Endodermal cell (in vitro differentiated cells): ENCODE measurements at places on chromosomes 16 and 17.
A peak's percentile ranks its signal among the peaks of the same experiment; 100 is the strongest.

DNA sequence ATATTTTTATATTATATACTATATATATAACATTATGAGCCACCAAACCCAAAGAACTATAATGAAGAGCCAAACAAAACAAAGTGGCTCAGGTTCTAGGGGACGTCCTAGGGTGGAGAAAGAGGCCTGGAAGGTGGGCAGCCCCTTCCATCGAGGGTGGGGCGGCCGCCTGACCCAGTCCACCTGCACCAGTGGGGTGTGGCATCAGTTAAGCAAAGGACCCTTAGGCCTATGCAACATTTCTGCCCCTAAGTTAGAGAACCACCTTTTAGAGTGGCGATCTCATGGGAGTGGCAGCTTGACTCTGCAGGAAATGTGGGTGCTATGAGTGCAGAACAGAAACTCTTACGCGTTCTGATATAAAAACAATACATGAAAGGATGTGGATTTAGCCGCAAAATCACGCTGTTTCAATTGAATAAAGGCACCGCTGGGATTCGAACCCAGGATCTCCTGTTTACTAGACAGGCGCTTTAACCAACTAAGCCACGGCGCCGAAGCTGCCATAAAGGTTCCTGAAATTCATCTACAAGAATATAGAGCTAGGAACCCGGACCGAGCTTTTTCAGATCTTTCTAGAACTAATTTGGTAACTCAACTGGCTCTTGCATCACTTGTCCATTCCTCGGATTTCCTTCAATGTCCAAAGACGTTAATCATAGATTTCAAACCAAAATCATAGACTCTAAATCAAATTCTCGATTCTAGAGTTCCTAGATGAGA is 15.6 kb upstream of the AURKB start:
- DNase-seq: peak; percentile 94

GRCh38 chr17:82808006-82808405 is 31.8 kb downstream of the ZNF750 start:
- no peak for DNase-seq

DNA sequence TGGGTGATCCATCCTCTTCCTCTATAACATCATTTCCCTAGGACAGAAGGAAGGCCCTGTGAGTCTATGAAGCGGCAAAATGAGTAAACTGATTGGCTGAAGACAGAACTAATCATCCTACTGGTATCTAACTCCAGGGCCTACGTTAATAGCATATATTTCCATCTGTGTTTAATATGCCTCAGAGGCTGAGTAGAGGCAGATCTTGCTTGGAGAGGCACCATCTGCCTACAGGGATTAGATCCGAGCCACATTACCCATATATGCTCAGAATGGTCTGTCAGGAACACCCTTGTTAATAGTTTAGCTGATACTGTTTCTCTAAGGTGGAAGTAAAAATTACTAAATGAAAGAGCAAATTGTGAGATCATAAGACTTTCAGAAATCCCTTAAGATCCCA is 13.2 kb upstream of the FOXJ1 start:
- no peak for DNase-seq

- DNase-seq: peak; percentile 95
These were observed 9.6 kb downstream of the AP2B1 start for GRCh38 chr17:35596530-35597233.

- peak; percentile 87 for DNase-seq
These were observed 33.9 kb upstream of the SEC14L1 start for GRCh38 chr17:77106874-77107358.

DNA sequence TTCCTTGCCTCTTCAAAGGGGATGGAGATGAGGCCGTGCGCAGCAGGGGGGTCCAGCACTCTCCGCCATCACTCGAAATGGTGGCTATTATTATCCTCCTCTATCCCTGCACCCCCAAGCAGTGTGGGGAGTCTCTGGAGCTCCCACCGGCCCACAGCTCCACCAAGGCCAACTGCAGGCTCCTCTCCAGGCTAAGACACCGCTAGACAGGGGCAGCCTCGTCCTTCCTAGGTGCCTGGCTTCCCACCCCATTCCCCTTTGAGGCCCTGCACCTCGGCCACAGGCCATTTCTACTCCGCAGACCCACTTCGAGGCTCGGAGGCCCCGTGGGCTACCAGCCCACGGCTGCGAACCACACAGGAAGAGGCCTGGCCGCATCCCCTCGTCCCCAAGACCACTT is 39.6 kb upstream of the PABPN1L start:
- no peak for DNase-seq

GRCh38 chr17:56284482-56284881 is 131.2 kb downstream of the ANKFN1 start:
- no peak for DNase-seq

GRCh38 chr16:18969050-18969854 is 14.5 kb upstream of the TMC7 start:
- peak; percentile 95 for DNase-seq
